Stimulated activated CD4-positive, alpha-beta T cell treated with anti-CD3 and anti-CD28 coated beads, Interleukin-15, amount 100 ng/mL, for 1 hour (primary cell): ENCODE measurements at places on chromosomes 12 and 14.
A peak's percentile ranks its signal among the peaks of the same experiment; 100 is the strongest.

- DNase-seq: no peak
Observed at GRCh38 chr14:95667249-95667693, 19.0 kb upstream of the TCL1B start.

DNA sequence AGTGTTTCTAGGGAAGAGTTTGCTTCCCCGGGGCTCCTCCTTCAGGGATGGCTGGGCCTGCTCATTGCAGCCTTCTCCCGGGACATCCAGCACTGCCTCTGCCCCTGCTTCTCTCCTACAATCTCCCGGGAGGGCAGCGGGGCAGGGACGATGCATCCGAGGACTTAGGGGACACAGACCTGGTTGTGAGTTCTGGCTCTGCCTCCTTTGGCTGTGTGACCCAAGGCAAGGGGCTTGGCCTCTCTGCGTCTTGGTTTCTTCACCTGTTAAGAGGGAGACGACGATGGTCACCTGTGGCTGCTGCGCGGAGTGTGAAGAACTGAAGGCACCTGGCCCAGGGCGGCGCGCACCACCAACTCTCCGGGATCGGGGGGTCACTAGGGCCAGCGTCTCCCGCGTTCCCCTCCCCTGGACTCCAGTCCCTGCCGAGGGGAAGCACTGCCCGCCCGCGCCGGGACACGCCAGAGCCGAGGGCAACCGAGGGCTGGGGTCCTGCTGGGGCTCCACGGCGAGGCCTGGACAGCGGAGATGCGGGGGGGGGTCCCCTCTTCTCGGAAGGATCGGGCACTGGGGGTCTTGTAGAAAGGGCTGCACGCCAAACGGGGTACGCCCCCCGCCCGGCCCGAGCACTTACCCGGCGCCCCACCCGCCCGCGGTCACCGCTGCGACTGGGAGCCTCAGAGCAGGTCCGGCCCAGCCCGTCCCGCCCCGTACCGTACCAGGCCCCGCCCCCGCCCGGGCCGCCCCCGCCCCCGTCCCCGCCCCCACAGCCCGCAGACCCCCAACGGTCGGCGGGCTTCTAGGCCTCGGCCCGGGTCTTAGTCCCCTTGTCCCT, at the start of gene HVCN1:
Gene HVCN1 (minus strand): TSS at position 670 of the 835 bp plus-strand sequence. CDS start 5,870 bp downstream, outside the sequence.
- DNase-seq: no peak

DNA sequence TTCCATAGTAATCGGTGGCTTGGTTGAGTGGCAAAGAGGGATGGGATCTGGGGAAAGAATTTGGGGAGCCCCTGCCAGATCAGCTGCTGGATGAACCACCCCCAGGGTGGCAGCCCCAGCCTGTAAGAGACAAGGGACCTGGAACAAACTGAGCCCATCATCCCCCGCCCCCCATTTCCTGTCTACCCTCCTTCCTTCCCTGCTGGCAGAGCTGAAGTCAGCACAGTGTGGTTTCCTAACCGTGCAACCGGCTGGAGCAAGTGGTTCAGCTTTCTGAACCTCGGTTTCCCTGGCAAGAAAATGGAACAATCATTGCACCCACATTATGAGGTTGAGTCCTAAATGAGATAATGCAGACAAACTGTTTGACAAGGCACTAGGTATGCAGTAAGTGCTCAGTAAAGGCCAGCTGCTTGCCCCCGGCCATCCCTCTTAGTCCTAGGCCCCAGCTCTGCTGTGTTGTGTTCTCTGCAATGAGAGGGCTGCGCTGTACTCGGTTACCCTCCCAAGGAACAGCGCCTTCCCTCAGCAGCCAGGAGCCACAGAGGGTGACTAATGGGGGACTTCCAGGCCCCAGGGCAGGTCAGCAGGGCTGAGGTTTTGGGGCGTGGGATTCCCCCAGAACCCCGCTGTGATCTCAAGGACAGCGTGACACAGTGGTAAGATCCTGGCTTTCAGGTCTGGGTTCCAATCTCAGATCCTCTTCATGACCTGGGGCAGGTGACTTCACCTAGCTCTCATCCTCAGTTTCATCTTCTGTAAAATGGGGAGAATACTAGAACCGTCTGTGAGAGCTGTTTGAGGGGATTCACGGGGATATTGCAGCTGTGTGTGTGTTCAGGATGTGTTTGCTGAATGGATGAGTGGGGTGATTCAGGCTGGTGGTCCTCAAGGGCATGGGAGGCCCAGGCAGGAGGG, 16.5 kb downstream of the SELPLG start:
- DNase-seq: peak; percentile 60

GRCh38 chr12:79527473-79527872, 163.3 kb downstream of the PAWR start:
- DNase-seq: no peak

- no peak for DNase-seq
Observed at GRCh38 chr14:94026889-94027469, 839 bp downstream of the OTUB2 start.
